ENCODE measurements at places on chromosomes 2 and 18.

DNA sequence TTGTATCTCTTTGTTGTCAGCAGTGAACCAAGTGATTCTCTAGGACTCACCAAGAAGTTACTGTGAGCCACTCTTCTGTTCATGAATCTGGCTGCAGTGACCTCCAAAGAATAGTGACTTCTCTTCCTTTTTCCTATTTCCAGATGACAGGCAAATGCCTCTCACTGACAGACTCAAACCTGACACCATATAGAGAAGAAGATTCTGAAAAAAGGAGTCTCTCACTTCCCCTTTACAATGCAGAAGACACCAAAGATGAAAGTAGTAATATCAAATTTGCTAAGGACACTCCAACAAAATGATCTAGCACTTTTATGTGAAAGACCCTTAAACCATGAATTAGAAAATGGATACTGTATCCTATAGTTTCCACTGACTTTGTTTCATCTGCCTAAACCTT, 44.4 kb upstream of the SETBP1 start:
- no peak for DNase-seq

DNA sequence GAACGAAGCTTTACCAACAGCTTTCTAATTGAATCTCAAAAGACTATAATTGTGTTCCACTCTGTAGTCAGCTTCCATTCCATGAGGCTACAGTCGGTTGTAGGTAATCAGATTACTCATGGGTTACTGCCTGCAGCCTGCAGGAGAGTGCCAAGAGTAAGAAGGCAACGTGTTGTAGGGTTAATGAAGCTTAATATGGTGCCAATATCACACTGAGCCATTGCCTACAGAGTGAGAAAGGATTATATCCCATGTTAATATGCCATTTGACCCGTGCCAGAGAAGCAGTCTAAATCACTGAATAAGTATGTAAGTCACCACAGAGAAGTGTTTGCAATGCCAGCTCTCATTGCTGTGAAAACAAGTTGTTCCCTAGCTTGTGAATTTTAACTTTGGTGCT, 734.5 kb upstream of the ACVR2A start:
- DNase-seq: no peak

DNA sequence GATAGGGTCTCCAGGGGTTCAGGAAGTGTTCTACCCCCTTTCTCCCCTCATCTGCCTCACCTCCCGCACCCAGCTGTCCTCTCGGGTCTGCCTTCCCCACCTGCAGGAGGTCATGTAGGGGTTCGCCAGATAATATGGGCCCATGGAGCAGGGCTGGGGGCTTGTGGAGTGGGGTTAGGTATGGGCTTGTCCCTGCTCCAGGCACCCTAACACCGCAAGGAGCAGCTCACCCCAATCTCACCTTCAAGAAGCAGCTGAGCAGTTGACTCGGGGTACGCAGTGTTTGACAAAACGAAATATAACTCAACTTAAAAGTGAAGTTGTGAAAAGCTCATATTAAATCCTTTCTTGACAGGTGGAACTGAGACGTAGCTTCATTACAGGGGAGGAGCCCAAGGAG, 99.6 kb downstream of the CTIF start:
- no peak for DNase-seq

DNA sequence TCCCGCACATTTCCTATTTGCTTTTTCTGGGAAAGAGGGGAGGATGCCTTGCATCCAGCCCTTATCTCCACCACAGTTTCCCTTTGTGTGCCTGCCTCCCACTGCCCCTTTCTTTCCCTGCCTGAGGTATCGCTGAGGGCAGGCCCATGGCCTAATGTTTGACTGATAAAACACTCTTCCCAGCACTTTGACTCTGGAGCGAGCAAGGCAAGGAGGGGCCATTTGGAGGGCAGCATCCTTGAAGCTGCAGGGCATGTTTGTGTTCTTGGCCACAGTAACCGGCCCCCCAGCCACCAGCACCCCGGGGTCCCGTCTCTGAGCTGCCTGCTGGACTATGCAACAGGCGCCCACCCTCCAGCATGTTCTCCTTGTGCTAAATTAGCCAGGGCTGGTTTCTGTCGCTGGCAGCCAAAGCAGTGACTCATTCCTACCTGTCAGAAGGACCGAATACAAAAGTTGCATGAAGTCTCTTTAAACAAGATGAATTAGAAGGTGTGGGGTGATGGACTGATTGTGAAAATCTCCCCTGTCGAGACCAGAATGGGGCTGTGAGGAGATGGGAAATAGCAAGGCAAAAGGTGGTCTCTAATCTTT, 50.7 kb downstream of the BCL2L11 start:
- DNase-seq: no peak

- DNase-seq: no peak
These were observed 42.1 kb upstream of the GPR39 start for GRCh38 chr2:132374551-132374950.

DNA sequence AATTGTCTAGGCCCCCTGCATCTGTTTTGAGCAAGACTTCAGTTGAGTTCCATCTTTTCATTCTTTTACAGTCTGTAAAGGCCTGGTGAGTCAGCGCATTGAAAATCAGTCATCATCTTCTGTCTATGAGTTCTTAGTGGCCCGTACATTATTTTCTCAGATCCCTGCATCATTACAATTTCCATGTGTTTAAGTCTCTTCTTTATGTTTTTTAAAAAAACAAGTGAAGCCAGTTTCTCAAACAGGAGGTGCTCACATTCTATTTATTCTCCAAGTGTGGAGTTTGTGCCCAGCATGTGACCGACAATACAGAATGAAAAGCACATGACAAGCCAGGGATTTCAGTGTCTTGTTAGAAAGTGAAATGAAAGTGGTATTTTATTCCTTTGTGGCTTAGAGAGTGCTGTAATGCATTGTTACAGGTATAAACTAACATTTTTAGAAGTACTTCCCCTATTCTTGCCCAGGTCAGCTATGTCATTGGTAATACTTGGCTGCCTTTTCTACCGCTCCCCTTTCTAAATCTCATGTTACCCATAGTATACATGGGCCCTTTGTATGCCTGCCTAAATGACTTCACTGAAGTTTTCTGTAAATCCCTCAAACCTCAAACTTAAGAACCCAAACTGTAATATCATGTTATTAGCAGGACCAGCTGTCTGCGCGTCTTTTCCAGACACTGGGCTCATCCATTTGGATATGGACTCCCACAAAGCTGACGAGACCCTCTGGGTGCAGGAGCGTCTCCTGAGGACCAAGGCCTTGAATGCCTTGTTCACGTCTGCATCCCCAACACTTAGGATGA, 67.6 kb downstream of the FEZ2 start:
- no peak for DNase-seq

DNA sequence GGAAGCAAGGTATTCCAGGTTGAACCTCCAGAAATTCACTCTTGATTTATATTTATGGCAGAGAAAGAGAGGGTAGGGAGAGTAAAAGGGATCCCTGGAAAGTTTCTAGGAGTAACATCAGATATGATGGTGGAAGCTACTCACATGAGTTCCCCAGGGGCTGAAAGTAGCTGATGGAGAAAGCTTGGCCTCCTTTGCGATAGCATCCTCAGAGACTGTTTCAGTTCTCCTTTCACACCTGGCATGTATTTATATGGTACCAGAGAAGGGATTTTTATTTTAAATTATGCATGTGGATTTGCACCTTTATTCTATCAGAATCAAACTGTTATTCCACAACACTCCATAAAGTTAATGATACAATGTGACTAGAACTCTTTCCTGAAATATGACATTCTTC, 126.3 kb upstream of the OSR1 start:
- no peak for DNase-seq

- no peak for DNase-seq
These were observed 23.8 kb downstream of the WDR75 start for GRCh38 chr2:189465076-189465475.

DNA sequence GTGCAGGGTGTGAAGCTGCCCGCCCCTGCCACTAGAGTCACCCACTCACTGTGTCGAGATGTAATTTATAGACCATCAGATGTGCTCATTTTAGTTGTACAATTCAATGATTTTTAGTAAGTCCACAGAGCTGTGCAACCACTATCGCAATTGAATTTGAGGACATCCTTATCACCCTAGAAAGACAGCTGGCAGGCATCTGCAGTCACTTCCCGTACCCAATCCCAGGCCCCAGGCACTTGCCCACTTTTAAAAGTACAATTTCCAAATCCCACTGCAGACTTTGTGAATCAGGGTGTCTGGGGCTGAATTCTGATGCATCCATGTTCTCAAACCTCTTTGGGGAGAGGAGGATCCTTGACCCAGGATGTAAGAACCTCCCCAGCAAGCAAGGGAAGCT, 521.3 kb upstream of the SALL3 start:
- DNase-seq: no peak

DNA sequence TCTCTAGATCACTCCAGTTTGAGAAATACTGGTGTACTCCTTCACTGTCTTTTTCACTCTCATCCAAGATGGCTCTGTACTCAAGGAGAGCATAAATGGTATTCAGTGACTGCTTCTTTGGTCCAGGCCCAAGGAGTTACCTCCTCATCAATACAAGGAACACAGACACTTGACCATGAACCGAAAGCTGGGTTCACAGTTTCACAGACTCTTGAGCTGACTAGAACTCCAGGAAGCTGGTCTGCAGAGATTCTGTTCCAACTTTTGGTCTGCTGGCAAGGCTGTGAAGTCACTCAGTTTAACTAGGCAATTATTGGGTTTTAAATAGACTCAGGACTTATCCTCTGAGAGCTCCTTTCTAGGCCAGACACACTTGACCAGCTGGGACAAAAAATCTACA, 7.4 kb upstream of the IGFBP5 start:
- no peak for DNase-seq

- DNase-seq: no peak
These were observed 5.1 kb downstream of the SLC35F6 start for GRCh38 chr2:26769089-26769761.

DNA sequence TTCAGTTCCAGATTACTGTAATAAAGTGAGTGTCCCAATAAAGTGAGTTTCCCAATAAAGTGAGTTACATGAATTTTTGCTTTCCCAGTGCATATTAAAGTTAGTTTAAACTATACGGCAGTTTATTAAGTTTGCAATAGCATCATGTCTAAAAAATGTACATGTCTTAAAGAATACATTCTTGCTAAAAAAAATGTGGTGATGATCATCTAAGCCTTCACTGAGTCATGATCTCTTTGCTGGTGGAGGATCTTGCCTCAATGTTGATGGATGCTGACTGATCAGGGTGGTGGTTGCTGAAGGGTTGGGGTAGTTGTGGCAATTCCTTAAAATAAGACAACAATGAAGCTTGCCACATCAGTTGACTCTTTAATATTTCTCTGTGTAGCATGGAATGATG, 664.2 kb downstream of the TDRD15 start:
- no peak for DNase-seq

DNA sequence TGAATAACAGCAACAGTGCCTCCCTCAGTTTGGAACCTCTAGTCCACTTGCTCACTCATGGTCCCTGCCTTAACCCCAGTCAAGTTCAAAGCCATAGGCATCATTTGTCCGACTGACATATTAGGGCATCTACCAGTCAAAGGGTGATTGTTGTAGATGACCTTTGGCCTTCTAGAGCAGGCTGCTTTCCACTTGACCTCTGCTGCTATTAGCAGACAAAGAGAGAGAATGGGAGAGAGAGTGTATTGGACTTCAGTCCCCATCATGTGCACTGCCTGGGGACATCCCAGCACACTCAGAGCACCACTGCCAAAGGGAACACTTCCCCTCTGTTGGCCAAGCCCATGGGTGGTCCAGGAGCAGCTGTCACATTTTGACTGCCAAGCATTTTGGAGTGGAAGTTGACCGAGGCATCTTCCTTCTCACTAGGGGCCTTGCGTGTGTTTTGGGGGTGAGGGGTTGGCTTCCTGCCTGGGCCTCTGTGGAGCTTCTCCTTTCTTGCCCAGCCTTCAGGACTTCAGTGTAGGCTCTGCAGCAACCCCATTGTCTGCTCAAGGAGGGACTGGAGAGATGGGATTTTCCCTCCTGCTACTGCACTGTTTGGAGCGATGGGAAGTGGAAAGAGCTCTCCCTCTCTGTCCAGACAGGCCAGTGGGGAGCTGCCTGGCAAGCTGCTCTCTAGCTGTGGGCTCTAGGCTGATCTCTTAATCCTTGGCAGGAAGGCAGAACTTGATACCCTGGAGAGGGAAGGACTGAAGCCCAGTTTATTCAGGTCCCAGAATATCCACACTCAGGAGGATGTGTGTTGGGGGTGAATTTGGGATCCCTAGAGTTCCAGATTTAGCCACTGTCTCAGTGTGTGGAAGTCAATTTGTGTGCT, 68.1 kb downstream of the TMEM247 start:
- no peak for DNase-seq

DNA sequence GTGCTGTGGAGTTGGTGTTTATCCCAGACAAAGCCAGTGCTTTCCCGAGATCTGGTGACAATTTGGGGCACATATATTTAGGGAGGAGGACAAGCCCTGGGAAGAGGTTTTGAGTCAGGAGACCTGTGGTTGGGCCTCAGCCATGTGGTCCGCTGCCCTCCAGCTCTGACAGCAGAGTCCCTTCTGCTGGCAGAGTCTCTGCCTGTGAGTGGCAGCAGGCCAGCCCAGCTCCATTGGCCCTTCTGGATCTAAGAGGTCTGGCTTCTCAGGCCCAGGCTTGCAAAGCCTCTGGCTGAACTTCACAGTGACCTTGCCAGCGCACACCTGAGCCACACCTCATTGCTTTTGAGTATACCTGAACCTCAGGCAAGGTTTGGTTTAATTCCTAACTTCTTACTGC, 115.3 kb downstream of the BCL2L11 start:
- no peak for DNase-seq

DNA sequence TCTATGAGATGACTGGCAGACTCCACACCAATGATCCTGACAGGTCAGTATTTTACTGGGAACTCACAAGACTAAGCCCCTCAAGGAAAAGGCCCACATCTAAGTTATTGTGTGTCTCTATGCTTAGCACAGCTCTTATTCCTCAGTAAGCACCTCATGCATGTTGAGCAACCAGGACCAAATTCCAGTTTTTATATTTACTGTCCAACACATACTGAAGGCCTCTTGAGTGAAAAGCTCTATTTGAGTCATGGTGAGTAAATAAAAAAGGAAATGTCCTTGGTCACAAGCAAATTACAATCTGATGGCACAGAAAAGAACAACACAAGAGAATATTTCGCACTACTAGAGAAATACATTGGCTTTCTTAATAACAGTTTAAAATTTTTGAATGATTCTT, 87.9 kb upstream of the ETAA1 start:
- DNase-seq: no peak

GRCh38 chr2:188522517-188522916, 230.8 kb downstream of the GULP1 start:
- no peak for DNase-seq

GRCh38 chr2:72386288-72386687, 238.6 kb upstream of the CYP26B1 start:
- no peak for DNase-seq

DNA sequence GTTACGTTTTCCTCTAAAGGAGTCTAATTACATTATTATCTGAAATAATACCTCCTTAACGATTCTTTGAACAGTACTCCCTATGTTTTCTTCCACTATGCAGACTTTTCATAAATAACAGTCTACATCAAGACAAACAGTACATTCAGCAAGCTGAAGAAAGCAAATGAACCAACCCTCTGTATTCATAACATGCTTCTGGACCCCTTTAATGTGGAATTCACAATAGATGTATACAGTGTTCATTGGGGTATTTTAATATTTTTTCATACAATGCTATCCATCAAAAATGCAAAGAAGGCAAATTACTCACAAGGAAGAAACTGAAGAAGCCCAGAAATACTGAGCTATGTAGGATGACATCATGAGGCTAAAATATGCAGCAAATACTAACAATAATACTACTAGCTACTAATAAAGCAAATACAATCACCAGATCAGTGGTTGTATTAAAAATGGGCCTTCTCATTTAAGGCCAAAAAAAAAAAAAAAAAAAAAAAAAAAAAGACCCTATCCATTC, 408.6 kb downstream of the MTX2 start:
- no peak for DNase-seq

GRCh38 chr18:2656237-2656980, 883 bp downstream of the SMCHD1 start:
- peak; percentile 50 for DNase-seq

Measured in SHP77 (cell line).